IMR-90 (cell line): ENCODE measurements at places on chromosomes 16 and 17. TPM values are rescaled to one million over a fixed set of nuclear protein-coding genes. Genes with fewer than 3 reads are reported as not detected.

- H3K4me3 ChIP-seq: no peak overlapping the region
- H3K36me3 ChIP-seq: no peaks in the 10 kb centered on the region
- DNase-seq: no peak
- peaks cover 8% of the 10 kb centered on the region for H3K4me1 ChIP-seq
- H3K27me3 ChIP-seq: no peaks in the 10 kb centered on the region
Measured at GRCh38 chr17:64771980-64772844, 110.1 kb upstream of the SMURF2 start.

GRCh38 chr16:23987443-23987842 lies 151.7 kb downstream of the PRKCB start:
- H3K27ac ChIP-seq: no peak overlapping the region
- no peak for DNase-seq
- H3K36me3 ChIP-seq: no peaks in the 10 kb centered on the region

- no peak overlapping the region for H3K4me3 ChIP-seq
- no peaks in the 10 kb centered on the region for H3K36me3 ChIP-seq
- H3K27me3 ChIP-seq: peaks cover 6% of the 10 kb centered on the region
- no peak for DNase-seq
- H3K27ac ChIP-seq: no peak overlapping the region
- H3K4me1 ChIP-seq: peaks cover 3% of the 10 kb centered on the region; the same call in 1 of the 2 replicates
Measured at GRCh38 chr16:13906168-13907089, 13.5 kb upstream of the ERCC4 start.

GRCh38 chr16:65660390-65660789 lies 538.5 kb upstream of the CDH11 start:
- peaks cover 4% of the 10 kb centered on the region; the same call in 1 of the 2 replicates for H3K27me3 ChIP-seq
- H3K27ac ChIP-seq: no peak overlapping the region
- H3K4me3 ChIP-seq: no peak overlapping the region

- no peak overlapping the region for H3K4me3 ChIP-seq
- H3K27ac ChIP-seq: no peak overlapping the region
Measured at GRCh38 chr16:8569650-8570346, 20.5 kb downstream of the TMEM114 start.

DNA sequence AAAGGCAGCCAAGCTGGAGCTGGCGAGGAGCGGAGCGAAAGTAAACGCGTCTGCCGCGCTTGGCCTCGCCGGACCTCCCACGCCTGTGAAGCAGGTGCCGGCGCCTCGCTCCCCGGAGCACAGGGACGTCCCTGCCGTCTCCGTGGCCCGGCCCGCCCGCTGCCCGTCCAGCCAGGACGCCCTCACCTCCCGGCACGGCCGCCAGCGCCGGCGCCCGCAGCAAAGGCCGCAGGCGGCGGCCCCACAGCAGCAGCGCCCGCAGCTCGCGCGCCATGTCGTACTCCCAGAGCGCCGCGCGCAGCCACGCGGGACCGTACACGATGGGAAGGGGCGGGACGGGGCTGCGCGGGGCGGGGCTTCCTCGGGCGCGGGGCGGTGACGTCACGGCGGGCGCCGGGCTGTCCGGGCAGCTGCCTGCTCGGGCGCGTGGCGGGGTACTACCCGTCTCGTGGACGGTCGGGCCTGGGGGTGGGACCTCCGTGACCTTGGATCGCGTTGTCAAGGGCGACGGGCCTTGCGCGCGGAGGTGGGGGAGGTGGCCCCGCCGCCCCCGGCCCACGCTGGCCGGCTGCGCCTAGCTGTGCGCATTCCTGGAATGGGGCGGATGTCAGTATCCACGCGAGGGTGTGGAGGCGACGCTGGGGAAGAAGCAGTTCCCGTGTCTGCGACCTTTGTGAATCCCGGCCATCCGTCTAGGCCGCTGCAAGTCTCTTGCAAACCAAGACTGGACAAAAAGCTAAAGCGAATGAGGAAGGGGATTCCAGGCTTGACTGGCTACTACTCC lies at the start of gene TRAP1:
Gene TRAP1 (minus strand): TSS at position 290 of the 784 bp plus-strand sequence. CDS start 16 bp downstream, at position 274.
- H3K27me3 ChIP-seq: no peaks in the 10 kb centered on the region
- peak within 1 kb of the TSS; percentile 86 for H3K27ac ChIP-seq
- peak; percentile 75 for DNase-seq
- peak within 1 kb of the TSS; percentile 75 for H3K4me3 ChIP-seq
- H3K36me3 ChIP-seq: peaks cover 9% of the 10 kb centered on the region

DNA sequence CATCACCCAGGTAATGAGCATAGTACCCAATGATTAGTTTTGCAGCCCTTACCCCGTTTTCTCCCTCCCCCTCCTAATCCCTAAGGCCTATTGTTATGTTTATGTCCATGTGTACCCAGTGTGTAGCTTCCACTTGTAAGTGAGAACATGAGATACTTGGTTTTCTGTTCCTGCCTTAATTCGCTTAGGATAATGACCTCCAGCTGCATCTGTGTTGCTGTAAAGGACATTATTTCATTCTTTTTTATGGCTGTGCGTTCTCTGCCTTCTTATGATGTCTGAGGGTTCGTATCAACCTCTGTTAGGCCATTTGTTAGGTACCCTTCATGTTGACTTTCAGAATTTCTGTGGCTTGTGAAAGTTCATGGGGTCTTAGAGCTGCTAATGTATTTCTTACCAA lies 31.0 kb downstream of the CTCF start:
- no peak overlapping the region for H3K4me3 ChIP-seq
- H3K27ac ChIP-seq: no peak overlapping the region
- H3K4me1 ChIP-seq: peaks cover 3% of the 10 kb centered on the region; the same call in 1 of the 2 replicates
- H3K36me3 ChIP-seq: 0 out of 2 replicates have a peak, but pooled peaks cover 1% of the 10 kb centered on the region

DNA sequence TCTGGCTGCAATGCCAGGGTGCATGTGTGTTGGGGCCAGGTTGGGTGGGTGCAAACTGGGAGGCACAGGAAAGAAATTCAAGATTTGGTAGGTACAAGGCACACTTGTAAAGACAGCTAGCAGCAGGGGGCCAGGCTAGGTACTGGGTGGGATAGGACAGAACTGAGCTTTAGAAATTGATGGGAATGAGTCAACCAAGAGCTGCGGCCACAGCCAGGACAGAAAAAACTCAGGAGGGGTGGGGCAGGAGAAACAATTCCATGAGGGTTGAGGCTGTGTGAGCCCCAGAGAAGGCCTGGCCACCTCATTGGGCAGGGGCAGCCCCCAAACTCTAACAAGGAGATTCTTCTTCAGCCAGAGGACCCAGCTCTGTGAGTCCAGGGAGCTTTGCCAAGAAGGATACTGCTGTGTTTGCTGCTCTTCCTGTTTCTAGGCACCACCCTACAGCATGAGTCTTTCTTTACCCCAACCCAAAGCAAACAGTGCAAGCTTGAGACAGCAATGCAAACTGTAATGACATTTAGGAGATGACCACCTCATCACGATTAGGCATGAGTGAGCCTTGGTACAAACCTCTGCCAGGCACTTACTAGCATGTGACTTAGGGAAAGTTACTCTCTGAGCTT lies 21.3 kb upstream of the CCDC182 start:
- H3K4me1 ChIP-seq: no peaks in the 10 kb centered on the region
- DNase-seq: no peak
- no peak overlapping the region for H3K27ac ChIP-seq
- H3K4me3 ChIP-seq: no peak overlapping the region
- H3K36me3 ChIP-seq: no peaks in the 10 kb centered on the region

DNA sequence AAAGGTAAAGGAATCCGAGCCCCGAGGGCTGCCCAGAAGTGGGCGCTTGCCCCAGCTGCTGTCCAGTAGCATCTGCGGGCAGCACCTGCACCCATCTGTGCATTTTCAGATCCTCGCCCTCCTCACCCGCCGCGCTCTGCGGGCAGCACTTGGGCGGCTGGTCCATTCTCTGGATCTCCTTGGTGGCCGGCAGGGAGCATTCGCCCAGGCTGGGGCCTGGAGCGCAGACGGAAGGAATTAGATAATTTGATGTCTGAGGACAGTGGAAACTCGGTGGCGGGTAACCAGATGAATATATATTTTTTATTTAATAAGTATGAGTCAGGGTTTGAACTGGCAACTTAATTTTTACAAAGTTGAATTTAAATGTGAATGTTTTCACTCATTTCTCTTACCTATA lies 88.5 kb downstream of the NPIPB11 start:
- no peak for DNase-seq
- H3K36me3 ChIP-seq: peaks cover 1% of the 10 kb centered on the region; the same call in 1 of the 2 replicates
- peaks cover 17% of the 10 kb centered on the region; the same call in 1 of the 2 replicates for H3K4me1 ChIP-seq
- H3K27me3 ChIP-seq: no peaks in the 10 kb centered on the region
- H3K4me3 ChIP-seq: no peak overlapping the region

GRCh38 chr17:39820541-39820940 lies 43.6 kb downstream of the IKZF3 start:
- no peak overlapping the region for H3K4me3 ChIP-seq
- H3K36me3 ChIP-seq: no peaks in the 10 kb centered on the region
- no peak for DNase-seq
- peaks cover 14% of the 10 kb centered on the region for H3K27me3 ChIP-seq
- H3K27ac ChIP-seq: no peak overlapping the region

DNA sequence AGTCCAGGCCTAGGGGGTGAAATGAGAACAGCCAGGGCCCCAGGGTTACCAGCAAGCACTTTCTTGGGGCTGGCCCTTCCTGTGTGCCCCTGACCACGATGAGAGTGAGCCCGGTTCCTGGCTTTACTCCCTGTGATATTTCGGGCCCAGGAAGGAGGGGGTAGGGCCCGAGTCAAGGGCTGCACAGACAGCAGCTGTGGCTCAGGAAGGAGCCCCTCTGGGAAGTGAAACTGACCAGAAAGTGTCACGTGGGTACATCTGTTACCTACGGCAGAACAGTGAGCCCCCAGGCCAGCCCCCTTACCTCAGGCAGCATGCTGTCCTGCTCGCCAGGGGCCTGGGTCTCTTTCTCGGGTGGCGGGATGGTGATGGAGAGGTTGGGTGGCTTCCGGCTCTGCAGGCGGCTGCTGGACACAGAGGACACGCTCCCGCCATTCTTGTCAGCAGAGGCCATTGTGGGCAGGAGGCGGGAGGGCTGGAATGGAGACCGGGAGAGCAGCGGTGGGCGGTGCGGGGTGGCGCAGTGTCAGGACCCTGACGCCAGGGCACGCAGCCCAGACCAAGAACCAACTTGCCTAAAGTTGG lies 13.8 kb downstream of the AANAT start:
- H3K4me1 ChIP-seq: peaks cover 4% of the 10 kb centered on the region
- no peaks in the 10 kb centered on the region for H3K27me3 ChIP-seq
- no peak overlapping the region for H3K27ac ChIP-seq
- DNase-seq: no peak
- H3K36me3 ChIP-seq: no peaks in the 10 kb centered on the region

- no peaks in the 10 kb centered on the region for H3K36me3 ChIP-seq
- no peaks in the 10 kb centered on the region for H3K27me3 ChIP-seq
- peak overlapping the region; percentile 71; the same call in 1 of the 2 replicates for H3K27ac ChIP-seq
- H3K4me3 ChIP-seq: peak overlapping the region; percentile 2; the same call in 1 of the 2 replicates
Measured at GRCh38 chr17:69501591-69502468, 87.3 kb downstream of the MAP2K6 start.

DNA sequence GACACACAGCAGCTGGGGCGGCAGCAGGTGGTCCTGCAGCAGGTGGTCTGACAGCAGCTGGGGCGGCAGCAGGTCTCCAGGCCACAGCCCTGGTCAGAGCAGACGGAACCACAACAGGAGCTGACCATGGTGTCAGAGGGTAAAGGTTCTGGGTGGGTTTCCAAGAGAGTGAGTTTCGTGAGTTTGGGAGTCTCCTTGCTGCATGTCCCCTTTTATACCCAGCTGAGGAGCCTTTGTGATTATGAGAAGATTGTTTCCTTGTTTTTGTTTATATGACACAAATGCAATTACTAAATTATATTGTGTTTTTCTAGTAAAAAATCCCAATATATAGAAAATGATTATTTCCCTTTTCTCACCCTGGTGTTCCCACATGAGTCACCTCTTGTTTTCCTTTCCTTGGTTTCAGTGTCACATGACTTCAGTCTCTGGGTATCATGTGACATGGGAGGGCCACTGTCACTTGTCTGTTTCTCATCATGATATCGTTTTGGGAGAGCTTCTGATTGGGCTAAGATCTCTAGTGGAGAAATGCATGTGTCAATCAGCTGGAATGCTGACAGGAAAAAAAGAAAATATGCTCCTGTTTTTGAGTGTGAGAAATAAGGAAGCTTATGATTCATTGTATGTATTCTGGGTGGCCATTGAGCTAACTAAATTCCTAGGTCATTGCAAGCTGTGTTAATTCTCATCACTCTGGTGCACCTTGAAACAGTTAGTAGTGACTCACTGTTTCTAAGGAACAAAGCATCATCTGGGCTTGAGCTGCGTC lies at the start of gene KRTAP4-6:
Gene KRTAP4-6 (minus strand): TSS at position 185 of the 772 bp plus-strand sequence. CDS start 57 bp downstream, at position 128.
- H3K36me3 ChIP-seq: no peaks in the 10 kb centered on the region
- H3K27me3 ChIP-seq: no peaks in the 10 kb centered on the region
- H3K27ac ChIP-seq: no peak within 1 kb of the TSS

DNA sequence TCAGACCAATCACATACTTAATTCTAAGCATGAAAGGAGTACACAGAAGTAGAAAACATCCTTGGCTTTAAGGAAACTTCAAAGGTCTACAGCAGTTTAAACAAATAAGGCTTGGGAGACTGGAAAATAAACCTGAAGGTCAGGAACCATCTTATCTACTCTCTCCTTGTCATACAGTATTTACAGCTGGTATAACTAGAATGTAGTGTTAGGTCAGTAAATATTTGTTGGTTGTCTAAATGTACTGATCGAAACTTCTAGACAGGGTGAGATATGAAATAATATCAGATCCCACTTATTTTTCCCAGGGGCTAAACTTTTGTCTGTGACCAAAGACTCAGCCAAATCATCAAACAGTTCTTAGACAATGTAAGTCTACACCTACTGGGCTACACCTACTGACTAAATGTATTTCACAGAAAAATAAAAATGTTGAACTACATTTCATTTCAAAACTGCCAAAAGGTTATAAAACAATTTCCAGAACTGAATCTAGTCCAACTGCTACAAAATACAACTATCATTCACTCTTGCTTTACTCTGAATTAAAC lies 27.1 kb upstream of the TMEM97 start:
- H3K27ac ChIP-seq: no peak overlapping the region
- no peak overlapping the region for H3K4me3 ChIP-seq
- peaks cover 6% of the 10 kb centered on the region for H3K27me3 ChIP-seq
- DNase-seq: no peak

DNA sequence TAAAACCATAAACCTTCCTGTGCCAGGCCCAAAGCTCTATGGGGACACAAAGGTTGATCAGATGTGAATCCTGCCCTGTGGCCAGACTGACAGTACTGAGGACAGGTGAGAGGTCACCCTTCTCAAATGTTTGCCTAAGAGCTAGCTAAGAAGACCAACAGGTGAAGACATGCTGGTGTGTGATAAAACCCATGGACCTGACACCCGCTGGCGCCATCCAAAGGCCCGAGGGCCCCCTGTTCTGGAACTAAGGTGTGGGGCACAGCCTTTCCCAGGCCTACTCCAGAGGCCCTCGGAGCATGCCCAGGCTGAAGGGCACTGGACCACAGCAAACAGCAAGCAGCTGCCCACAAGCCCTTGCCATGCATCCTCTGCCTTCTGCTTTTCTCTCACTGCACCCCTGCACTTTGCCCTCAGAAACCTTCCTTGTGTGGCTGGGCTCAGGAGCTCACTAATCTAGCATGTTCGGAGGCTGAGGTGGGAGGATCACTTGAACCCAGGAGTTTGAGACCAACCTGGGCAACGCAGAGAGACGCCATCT lies 5.2 kb upstream of the CDK3 start:
- no peaks in the 10 kb centered on the region for H3K27me3 ChIP-seq
- H3K27ac ChIP-seq: no peak overlapping the region
- peaks cover 7% of the 10 kb centered on the region for H3K4me1 ChIP-seq
- H3K4me3 ChIP-seq: no peak overlapping the region

Gene ABI3
- total RNA-seq: 1.1 TPM in 2 replicates

Gene EFCAB5
- under 0.01 TPM in 1 of 2 replicates, not detected in the other for total RNA-seq

Gene LDHD
- total RNA-seq: under 0.01 TPM in 1 of 2 replicates, not detected in the other

Gene ABCA9
- under 0.01 TPM in 1 of 2 replicates, not detected in the other for total RNA-seq

Gene FOXN1
- not detected in 2 replicates for total RNA-seq

Gene CCL16
- not detected in 2 replicates for total RNA-seq

Gene MVD
- 17.2 and 18.3 TPM in 2 replicates for total RNA-seq

Gene CD300E
- not detected in 2 replicates for total RNA-seq

Gene ZNF778
- 8.3 and 9.9 TPM in 2 replicates for total RNA-seq

Gene EPX
- not detected in 2 replicates for total RNA-seq
